ENCODE measurements at places on chromosomes 16 and 17.
A peak's percentile ranks its signal among the peaks of the same experiment; 100 is the strongest.

GRCh38 chr17:32253117-32253611, 12.5 kb upstream of the RHBDL3 start:
- peak; percentile 68 for DNase-seq

DNA sequence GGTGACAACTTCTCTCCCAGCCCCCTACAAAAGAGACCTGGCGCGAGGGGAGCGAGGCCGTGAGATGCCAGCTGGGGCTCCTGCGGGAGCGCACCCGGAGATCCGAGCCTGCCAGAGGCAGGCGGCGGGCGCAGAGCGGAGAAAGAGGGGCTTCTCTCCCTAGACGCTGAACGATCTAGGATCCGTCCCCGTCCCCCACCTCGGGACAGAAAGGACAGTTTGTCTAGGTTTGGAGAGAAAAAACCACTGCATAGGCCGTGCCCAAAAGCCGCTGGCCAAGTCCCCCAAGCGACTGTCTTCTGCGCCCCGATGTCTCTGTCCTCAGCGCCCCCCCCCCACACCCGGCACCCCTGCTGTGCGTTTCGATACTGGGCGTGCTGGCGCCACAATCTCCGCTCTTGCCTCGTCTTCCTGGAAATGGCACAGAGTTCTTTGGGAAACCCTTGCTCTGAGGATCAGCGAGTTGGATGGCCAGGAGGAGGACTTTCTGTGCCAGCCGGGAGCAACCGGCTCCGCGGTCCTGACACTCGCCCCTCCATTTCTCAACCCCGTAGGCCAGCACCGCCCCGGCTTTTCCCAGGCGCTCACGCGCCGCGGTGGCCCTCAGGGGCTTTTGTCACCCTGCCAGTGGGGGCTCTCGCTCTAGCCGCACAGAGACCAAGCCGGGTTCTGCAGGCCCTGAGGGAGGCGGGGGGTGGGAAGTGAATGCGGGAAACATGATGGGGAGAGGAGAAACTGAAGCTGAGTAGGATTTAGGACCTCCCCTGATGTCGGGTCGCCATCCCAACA, 1.0 kb downstream of the SSTR2 start:
- DNase-seq = no peak

DNA sequence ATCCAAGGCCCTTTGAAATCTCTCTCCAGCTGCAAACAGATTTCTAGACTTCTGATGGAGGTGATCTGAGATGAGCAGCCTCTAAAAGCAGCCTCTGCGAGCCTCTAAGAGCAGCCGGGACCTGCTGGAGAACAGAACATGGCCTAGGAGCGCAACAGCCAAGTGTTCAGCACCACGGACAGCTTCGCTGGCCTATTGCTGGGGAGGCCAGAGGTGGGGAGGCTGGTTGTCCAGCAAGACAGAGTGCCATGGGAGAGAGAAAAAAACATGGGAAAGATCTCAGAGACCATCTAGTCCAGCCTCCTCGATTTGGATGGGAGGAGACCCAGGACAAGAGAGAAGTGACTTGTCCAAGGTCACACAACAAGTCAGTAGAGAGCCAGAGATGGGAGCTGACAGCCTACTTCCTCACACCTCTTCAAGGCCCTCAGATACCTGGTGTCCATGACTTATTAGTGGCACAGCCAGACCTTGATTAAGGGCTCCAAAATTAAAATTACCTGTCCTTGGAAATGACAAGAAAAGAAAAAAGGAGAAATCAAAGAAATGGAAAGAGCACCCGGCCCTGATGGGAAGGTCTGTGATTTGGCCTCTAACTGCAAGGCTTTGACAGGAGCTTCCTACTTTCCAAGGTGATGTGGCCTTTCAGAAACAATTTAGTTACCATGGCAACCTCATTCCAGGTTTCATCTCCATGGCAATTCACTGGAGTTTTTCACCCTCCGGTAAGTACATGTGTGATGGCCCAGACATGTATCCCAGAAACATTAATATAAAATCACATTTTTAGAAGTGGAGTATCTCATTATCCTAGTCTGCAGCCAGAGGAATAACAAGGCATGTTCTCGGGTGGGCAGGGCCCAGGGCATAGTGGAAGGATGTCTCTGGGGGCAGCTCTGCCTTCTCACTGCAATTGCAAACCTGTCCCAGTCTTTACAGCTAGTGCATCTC, 14.5 kb downstream of the RPRML start:
- no peak for DNase-seq

DNA sequence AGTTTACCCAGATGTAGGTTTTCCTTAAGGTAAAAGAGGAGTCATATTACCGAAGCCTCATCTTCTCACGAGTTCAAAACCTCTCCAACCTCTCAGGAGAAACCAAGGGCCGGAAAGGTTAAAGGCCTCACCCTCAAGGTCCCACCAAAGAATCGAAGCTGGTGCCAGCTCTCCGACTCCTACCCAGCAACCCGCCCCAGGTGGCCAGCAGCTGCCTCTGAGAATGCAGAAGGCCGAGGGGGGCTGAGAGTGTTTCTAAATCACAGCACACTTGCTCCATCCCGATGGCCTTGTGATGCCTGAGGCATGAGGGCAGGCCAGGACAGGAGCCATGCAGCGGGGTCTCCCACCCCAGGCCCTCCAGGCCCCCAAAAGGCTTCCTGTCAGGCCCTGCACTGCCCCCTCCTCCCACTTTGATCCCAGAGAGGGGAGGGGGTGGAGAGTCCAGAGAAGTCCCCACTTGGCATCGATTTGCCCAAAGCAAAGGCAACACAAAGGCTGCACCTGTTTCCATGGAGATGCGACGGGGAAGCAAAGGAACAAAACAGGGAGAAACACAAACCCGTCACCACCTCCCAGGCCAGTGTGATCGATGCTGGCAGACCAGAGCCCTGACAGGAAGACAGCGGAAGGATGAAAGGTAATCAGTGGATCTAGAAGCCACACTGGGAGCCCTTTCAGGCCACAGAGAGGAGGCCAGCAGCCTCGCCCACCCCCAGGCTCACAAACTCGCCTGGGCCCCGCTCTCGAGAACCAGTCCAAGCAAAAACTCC, 39.0 kb downstream of the CUEDC1 start:
- DNase-seq = no peak

GRCh38 chr17:67280279-67280678, 35.3 kb upstream of the HELZ start:
- no peak for DNase-seq

GRCh38 chr16:3934491-3935181, 54.1 kb upstream of the CREBBP start:
- DNase-seq = no peak

DNA sequence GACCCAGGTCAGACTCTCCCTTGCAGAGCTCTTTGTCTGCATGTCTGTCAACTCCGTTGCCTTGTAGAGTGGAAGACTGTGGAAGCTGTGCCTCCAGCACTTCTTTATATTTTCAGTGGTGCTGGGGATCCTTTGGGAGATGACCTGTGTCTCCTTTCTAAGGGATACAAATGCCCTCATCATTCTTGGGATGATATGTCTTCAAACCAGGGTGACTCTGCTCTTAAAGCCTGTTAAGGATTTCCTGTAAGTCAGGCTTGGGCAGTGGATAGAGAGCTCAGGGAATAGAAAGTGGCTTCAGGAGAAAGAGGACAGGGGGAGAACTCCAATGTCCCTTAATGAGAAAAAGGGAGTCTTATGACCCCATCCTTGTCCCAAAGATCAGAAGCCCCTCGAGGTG, 1.5 kb downstream of the HOXB3 start:
- DNase-seq = no peak

DNA sequence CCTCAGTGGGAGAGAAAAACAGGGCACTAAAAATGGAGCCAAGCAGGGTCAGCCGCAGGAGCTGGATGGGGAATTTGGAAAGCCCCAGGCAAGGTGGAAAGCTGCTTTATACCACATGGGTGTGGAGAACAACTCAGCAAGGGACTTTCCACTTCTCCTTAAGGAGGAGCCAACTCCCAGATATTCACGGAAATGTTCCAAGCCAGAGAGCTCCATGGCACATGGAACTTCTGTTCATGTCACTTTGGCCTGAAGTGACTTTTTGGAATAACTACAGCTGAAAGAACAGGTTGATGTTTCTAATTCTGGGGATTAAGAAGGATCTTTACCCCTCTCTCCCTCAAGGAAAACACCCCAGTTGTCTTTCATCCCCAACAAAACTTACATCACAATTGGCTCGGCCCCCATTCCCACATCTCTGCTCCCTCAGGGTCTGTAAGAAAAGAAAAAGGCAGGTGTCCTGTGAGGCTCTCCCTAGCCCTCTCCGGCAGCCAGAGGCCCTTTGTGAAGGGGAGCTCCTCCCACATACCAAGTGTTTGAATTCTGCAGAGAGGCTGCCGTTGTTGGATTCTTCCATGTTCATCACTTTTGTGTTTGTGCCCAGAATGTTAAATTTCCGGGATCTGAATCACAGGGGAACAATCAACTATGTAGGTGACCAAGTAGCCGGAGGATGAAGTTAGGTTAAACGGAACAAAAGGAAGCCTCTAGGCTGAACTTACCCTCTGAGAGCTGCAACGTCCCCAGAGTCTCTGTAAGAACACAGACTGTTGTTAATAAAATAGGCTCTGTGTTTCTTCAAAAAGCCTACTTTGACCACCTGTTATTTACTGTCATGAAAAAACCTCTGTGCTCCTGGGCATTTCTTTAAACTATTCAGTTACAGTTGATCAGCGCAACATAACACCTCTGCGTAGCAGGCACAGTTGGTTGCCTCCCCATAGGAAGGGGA, 41.0 kb downstream of the STAT5A start:
- peak; percentile 48 for DNase-seq

DNA sequence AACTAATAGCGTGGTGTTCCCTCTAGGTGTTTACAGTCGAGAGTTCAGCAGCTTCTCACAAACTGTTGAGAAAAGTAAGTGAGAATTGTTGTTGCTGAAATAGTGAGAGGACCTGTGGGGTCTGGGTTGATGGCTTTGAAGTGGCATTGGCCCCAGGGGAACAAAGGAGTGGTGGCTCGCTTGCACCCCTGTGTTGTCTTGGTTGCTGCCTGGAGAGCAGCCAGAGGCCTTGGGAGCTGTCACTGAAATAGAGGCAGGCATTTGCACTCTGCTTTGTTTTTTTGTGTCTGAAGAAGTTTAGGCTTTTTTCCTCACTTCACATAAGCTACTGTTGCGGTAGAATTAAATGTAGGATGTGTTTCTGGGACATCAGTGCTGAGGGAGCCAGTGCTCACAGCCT, 36.8 kb downstream of the PRMT7 start:
- DNase-seq = no peak

DNA sequence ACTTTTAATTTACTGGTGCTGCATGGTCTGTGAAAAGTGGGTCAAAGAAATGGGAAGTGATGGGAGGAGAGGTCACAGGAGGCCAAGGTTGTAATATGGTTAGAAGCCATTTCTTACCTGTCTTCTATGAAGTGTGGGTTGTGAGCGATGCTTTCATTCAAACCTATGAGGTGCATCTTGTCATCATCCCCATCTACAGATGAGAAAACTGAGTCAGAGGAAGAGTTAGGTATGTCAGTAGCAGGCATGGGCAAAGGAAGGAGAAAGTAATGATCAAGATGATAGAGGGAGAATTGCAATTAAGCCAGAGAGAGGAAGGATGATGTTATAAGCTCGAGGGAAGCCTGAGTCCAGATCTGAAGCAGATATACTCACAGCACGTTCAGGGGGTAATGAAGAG, 19.7 kb downstream of the CDH13 start:
- DNase-seq = no peak

DNA sequence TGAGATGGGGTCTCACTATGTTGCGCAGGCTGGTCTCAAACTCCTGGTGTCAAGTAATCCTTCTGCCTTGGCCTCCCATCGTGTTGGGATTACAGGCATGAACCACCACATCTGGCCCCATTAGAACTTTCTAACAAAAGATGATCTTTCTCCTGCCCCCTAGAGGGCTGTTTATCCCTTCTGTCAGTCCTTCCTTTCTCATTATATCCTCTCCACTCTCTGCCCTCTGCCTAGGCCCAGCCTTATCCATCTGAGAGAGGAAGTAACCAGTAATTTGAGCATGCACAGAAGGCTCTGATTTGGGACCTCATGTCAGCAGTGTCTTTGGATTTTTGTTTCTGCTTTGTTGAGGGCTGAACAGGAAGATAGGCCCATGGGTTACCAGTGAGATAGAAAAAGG, 4.4 kb upstream of the DHX40 start:
- peak; percentile 27 for DNase-seq

DNA sequence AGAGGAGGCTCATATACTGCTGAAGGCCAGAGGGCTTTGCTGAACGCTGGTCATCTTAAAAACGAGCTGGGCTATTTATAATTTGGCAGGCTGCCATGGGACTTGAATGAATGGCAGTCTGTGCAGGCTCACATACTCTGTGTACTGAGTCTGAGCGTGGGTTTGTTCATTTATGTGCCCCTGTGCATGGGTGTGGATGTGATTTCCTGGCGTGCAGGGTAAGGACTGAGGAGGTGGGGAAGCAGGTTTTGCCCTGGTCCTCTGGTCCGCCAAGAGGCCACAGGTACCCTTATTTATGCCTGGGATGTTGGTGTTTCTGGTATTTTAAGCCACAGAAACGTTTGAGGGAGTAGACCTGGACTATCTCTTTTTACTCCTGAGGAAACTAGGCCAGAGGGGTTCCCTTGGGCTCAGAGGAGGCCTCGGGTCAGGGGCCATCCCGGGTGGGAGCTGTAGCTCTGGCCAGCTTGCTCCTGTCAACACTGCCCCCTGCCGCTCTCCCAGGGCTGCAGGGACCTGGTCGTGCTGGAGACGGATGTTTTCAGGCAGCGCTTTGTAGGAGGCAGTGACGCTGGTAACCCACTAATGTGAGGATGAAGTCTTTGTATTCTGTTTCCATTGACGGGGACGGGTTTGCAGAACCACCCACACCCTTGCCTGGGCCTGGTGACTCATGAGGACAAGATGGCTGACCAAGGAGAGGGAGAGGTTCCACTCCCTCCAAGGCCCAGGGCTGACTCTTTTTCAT, 184.4 kb downstream of the MSI2 start:
- DNase-seq = peak; percentile 98

DNA sequence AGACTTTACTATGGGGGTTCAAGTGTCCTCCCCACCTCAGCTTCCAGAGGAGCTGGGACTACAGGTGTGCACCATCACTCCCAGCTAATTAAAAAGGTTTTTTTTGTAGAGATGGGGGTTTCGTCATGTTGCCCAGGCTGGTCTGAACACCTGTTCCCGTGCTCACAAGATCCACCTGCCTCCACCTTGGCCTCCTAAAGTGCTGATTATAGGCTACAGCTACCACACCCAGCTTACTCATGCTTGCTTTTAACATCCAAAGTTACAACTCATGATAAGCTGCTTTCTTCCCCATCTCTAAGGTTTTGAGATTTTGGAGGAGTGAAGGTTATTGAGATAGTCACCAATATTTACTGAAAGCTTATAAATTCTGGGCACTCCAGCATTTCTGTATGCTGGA, 2.6 kb downstream of the NUP88 start:
- no peak for DNase-seq

DNA sequence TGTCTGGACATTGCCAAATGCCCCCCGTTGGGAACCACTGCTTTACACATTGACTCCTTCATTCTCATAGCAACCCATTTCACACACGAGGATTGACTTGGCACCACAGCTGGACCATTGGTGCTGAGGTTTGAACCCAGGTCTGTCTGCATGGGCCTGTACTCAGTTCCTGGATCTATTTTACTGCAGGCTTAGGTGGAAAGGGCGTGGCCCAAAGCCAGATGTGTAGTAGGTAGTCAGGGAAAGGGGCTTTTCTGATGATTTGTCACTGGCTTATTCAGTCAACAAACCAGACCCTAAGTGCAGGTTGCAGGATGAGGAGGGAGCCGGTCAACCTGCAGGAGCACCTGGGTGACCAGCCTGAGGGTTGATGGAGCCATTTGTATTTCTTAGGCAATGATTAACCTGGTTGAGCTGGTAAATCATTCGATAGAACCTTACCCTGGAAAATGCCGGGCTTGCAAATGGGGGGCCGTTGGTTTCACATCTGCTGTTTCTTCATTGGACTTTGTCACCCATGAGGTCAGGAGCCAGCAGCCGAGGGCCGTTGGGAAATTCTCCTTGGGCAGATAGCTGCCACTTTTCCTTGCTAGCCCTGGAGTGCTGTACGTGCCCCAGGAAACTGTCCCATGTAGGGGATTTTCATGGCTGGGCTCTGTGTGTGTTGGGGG, 104.4 kb downstream of the CMIP start:
- no peak for DNase-seq
